ENCODE measurements at places on chromosomes 7 and 10.

DNA sequence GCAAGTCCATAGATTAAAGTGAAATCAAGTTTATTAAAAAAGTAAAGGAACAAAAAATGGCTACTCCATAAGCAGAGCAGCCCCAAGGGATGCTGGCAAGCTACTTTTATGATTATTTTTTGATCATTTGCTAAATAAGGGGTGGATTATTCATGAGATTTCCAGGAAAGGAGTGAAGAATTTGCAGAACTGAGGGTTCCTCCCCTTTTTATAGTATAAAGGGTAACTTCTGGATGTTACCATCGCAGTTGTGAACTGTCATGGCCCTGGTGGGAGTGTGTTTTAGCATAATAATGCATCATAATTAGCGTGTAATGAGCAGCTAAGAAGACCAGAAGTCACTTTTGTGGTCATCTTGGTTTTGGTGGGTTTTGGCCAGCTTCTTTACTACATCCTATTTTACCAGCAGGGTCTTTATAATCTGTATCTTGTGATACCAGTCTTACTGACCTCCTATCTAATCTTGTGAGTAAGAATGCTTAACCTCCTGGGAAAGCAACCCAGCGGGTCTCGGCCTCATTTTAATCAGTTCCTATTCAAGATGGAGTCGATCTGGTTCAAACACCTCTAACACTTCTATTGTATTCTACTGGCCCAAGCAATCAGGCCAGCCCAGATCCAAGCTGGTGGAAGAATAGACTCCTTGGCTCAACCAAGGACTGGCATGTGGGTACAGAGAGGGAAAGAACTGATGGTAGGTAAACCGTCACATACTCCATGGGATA is 87.9 kb upstream of the NPSR1 start:
- DNase-seq: no peak

DNA sequence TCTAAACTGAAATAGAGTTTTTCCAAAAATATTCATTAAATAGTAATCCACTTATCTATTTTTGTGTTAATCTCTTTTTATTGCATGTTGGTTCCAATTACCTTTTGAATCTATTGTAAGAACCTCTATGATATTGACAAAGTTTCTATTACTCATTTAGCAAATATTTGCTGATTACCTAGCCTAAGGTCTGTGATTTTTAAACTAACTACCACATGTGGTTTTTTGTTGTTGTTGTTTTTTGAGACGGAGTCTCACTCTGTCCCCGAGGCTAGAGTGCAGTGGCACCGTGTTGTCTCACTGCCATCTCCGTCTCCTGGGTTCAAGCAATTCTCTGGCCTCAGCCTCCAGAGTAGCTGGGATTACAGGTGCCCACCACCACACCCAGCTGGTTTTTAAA is 2.0 kb upstream of the ASB13 start:
- no peak for DNase-seq

DNA sequence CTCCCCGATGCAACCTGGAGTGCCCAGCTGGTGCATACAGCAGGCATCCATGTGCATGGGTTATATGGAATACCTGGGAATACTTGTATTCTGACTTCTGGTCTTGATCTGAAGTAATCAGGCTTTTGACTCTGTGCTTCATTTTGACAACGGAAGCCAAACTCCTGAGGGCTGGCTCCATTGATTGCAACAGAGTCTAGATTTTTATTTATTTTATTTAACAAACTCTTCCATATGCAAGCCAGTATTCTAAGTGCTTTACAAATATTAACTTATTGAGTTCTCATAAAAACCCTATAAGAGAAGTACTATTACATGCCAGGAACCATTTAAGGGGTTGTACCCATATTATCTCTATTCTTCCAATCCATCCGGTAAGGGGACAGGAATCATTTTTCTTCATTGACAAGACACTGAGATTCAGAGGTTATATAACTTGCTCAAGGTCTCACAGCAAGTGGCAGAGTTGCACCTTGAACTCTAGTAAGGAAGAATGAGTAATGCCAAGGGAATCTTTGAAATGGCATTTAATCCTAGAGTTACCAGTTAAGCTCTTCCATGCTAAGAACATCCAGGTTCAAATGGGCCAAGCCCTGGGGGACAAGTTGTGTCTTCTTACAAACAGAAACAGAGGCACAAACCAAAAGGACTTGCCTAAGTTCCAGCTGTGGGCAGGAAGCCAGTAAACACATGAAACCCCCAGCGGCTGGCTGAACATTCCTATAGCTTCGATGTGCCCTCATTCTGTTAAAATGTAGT is 241.0 kb downstream of the WDR11 start:
- no peak for DNase-seq

DNA sequence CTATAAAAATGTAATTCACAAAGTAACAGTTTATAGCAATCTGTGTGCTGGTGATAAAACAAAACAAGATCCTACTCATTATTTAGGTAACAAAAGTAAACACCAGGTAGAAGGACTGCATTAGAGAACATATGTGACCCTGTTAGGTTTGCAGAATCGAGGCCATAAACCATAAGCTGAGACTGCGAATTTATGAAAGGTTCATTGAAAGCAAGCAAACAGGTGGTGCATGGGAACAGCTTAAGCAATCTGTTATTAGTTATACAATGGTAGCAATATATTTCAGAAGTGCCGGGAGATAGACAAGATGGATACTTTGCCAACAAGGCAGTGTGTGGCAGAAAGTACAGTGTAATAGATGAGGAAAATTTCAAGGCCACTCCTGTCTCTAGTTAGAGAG is 23.5 kb upstream of the FAM133B start:
- DNase-seq: no peak

DNA sequence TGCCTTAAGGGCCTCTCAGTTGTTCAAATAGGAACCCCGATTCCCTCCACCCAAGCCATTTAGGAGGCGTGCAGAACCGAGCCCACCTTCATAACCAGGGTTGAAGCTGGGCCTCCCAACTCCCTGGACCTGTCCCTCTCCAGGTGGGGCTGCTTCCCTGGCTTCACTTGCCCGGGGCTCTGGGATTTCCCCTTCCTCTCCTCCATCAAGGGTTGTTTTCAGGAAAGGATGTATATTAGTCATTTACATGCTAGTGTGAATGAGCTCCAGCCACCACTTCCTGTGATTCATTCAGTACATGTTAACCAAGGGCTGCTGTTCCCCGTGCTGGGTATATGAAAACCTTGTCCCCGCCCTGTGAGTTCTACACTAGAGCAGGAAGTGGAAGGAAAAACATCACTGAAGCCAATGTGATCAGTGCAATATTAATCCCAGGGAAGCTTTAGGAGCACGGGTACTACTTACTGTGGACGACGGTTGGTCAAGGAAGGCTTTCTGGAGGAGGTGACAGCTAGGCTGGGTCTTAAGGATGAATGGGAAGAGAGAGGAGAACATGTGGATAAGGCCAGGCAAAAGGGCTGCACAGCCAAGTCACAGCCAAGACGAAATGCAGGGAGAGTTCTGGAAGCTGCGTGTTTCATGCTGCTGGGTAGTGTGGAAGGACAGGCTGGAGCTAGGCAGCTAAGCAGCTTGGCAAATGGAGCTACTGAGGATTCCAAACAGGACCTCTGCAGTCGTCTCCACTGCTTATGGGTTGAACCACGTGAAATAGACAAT is 150.1 kb upstream of the SHH start:
- DNase-seq: no peak

- no peak for DNase-seq
Measured at GRCh38 chr10:32959006-32959920, 1.2 kb upstream of the ITGB1 start.

All from stimulated activated CD8-positive, alpha-beta memory T cell treated with anti-CD3 and anti-CD28 coated beads, Interleukin-7, amount 100 ng/mL, for 4 hours (primary cell).